ENCODE measurements at places on chromosomes 7 and 10.

- peak; percentile 29 for DNase-seq
Observed at GRCh38 chr10:89301721-89302445, at the start of gene IFIT2. Gene IFIT2 (plus strand): TSS chr10:89302046. CDS start chr10:89302124, 78 bp downstream.

GRCh38 chr10:12401466-12401865 lies 52.1 kb downstream of the CAMK1D start:
- DNase-seq = no peak

- no peak for DNase-seq
Observed at GRCh38 chr10:132240581-132240980, 53.8 kb downstream of the DPYSL4 start.

DNA sequence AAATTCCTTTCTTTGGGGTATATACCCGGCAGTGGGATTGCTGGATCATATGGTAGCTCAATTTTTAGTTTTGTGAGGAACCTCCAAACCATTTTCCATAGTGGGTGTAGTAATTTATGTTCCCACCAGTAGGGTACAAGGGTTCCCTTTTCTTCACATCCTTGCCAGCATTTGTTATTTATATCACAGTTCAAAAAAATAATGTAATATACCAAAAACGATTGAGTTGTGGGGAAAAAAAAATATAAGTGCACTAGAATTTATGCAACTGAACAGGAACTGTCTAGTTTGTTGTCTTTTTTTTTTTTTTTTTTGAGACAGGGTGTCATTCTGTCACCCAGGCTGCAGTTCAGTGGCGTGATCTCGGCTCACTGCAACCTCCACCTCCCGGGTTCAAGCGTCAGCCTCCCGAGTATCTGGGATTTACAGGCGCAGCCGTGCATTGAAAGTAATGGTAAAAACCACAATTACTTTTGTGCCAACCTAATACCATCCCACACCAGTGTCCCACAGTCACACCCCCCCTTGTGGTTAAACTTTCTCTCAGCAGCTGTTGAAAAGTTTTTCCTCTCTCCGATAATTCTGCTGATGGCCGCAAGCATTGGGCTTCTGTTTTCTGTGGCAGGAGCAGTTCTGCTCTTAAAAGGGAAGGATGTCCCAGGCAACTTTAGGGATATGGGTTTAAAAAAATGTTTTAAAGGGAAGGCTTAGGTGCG lies 6.8 kb upstream of the LAT2 start:
- DNase-seq = no peak

DNA sequence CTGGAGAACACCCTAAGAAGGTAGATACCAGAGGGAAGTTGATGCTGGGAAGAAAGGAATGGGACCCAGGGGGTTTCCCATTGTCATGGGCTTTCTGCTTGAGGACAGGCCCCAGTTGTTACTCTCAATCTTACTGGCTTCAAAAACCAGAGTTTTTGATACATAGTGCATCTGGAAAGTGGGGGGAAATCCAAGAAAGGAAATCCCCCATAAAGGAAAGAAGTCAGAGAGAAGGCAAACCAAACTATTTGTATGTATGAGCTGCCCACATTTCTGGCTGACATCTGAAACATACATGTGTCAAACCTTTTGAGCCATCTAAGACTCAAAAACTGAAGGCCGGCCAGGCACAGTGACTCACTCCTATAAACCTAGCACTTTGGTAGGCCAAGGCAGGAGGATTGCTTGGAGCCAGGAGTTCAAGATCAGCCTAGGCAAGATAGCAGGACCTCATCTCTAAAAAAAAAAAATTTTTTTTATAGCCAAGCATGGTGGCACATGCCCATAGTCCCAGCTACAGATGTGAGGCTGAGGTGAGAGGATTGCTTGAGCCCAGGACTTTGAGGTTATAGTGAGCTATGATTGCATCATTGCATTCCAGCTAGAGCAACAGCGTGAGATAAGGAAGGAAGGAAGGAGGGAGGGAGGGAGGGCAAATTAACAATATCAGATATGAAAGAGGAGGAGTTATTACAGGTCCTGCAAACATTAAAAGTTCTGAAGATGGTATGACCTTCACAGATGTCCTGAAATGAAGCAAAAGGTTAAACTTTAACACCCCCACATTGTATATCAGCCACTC lies 6.7 kb upstream of the COA1 start:
- peak; percentile 37 for DNase-seq

- no peak for DNase-seq
Observed at GRCh38 chr10:84204122-84204521, 9.8 kb downstream of the CDHR1 start.

GRCh38 chr7:151345576-151346469 lies 4.2 kb downstream of the NUB1 start:
- no peak for DNase-seq

DNA sequence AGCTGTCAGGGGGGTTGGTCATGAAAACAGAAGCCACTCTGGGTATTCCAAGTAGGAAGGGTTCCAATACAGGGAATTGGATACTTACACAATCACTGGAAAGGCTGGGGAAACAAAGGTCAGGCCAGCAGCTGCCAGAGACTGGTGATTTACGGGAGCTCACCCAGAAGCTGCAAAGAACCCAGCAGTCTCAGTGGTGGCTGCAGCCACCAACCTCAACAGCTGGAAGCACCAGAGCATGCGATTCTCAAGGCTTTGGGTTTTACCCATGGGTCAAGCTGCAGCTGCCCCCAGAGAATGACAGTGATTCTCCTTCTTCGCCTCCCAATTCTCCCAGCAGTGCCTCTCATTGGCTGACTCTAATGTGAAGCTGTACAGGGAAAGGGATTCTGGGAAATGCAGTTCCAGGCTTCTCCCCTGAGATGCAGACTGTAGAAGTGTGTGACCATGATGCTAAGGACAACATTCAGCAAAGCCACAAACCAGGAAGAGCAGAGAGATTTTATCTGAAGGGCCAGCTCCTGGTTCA lies 107.2 kb upstream of the TCF7L2 start:
- DNase-seq = no peak

DNA sequence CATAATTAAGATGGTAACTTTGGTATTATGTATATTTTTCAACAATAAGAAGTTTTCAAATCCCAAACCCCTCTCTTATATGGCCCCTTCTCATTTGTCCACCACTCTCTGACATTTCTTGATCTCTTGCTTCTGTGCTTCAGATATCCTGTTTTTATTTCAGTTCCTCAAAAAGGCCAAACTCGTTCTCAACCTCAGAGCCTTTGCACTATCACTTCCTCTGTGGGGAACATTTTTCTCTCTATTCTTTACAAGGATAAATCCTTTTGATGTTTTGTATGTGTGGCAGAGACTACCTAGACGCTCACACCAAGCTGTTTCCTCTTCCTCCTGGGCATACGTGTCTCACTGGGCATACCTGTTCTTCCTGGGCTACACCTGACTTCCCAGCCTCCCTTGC lies 54.2 kb upstream of the FRMD4A start:
- DNase-seq = no peak

DNA sequence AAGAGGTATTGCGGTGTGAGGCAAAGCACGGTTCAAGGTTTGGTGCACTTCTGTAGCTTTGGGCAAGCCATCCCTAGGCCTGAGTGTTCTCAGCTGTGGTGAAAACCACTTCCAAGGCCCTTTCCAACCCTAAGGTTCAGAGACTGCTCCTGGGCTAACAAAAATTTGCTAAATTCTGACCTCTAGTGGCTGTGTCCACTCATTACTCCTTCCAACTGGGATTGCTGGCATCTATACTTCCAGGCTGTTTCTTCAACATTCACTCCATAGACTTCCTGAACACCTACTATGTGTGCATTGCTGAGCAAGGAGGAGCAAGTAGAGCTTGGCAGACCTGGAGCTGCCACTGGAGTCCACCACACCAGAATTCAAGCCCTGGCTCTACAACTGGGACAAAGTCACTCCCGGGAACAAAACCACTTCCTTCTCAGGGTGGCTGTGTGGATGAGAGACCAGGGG lies 29.3 kb upstream of the SH3PXD2A start:
- peak; percentile 9 for DNase-seq
